Smooth muscle cell of the coronary artery (primary cell): ENCODE measurements at places on chromosomes 6 and 20. TPM values are rescaled to one million over a fixed set of nuclear protein-coding genes. Genes with fewer than 3 reads are reported as not detected.

Gene BIRC7
- 0.23 TPM in 1 of 2 replicates, not detected in the other for total RNA-seq

Gene GPLD1
- under 0.01 and 0.53 TPM in 2 replicates for total RNA-seq

Gene HAO1
- total RNA-seq = not detected in 2 replicates

Gene SNAP91
- total RNA-seq = under 0.01 TPM in 1 of 2 replicates, not detected in the other

Gene RAET1L
- total RNA-seq = not detected in 2 replicates

Gene CTCFL
- not detected in 2 replicates for total RNA-seq

Gene FOXF2
- total RNA-seq = 0.08 and 1.2 TPM in 2 replicates

Gene FAM217A
- not detected in 2 replicates for total RNA-seq

Gene PTCHD4
- 3.5 and 9.8 TPM in 2 replicates for total RNA-seq

Gene CST7
- not detected in 2 replicates for total RNA-seq

Gene ALDH8A1
- total RNA-seq = 0.15 and 0.35 TPM in 2 replicates

Gene ENPP5
- 0.08 and 1.5 TPM in 2 replicates for total RNA-seq

Gene C4B
- 3.2 and 24.0 TPM in 2 replicates for total RNA-seq

Gene FAXC
- 0.15 and 0.23 TPM in 2 replicates for total RNA-seq

Gene PRSS35
- total RNA-seq = 0.47 and 1.9 TPM in 2 replicates

Gene TUBB
- 361 and 456 TPM in 2 replicates for total RNA-seq

Gene DNAJC5
- 43.3 and 54.3 TPM in 2 replicates for total RNA-seq

Gene NKX2-2
- not detected in 2 replicates for total RNA-seq

Gene HMGN4
- 32.6 and 70.1 TPM in 2 replicates for total RNA-seq

Gene NPBWR2
- not detected in 2 replicates for total RNA-seq

Gene TRIM39
- 6.7 and 7.6 TPM in 2 replicates for total RNA-seq

Gene TSBP1
- total RNA-seq = not detected in 2 replicates

Gene RAB44
- under 0.01 TPM in 1 of 2 replicates, not detected in the other for total RNA-seq

Gene NTSR1
- under 0.01 and 0.12 TPM in 2 replicates for total RNA-seq

Gene SULF2
- total RNA-seq = 20.0 and 26.4 TPM in 2 replicates
